ENCODE measurements at places on chromosomes 11 and 22. TPM values are rescaled to one million over a fixed set of nuclear protein-coding genes. Genes with fewer than 3 reads are reported as not detected.

The MRGPRE gene
- not detected for polyA plus RNA-seq

The RHOD gene
- 77.6 TPM for polyA plus RNA-seq

The PATE3 gene
- polyA plus RNA-seq = not detected

The IL10RA gene
- polyA plus RNA-seq = 0.90 TPM

The RAB1B gene
- polyA plus RNA-seq = 19.9 TPM

The SAMM50 gene
- polyA plus RNA-seq = 48.2 TPM

The SIDT2 gene
- 16.7 TPM for polyA plus RNA-seq

DNA sequence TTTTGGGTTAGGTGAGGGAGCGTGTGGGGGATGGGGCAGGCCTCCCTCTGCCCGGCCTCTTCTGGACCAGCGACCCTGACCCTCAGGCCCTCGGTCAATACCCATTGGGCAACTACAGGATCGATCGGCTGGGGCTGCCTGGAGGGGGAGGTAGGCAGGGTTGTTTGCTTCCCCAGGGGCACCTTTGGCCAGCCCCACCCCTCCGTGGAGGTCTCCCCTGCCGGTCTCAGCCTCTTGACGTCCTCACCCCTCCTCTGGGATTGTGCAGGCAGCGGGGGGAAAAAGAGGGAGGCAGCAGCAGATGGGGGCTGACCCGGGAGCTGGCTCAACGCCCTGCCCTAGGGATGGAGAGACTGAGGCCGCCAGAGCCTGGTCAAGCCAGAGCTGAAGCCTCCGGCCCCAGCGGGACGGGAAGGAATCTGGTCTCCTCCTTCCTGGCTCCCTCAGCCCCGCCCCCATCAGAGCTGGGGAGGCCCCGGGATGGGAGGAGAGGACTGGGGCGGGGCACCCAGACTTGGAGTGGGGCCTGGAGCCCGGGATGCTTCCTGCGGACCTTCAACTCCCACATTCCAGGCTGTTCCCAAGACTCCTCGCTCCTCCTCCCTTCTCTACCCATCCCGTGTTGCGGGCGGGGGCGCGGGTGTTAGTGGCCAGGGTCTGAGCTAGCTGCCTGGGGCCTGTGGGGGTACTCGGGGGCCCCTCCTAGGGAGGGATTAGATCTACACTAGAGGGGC lies 14.4 kb upstream of the CDC42EP1 start:
- H3K4me1 ChIP-seq = peaks cover 44% of the 10 kb centered on the region
- H3K4me3 ChIP-seq = no peak overlapping the region
- no peaks in the 10 kb centered on the region for H3K36me3 ChIP-seq
- peak; percentile 96 for DNase-seq

GRCh38 chr22:28105413-28105812 lies 186.4 kb upstream of the PITPNB start:
- H3K4me3 ChIP-seq = no peak overlapping the region
- no peaks in the 10 kb centered on the region for H3K27me3 ChIP-seq
- H3K27ac ChIP-seq = no peak overlapping the region
- no peaks in the 10 kb centered on the region for H3K4me1 ChIP-seq

GRCh38 chr11:65790104-65790901 lies 3.4 kb downstream of the OVOL1 start:
- H3K4me1 ChIP-seq = peaks cover 26% of the 10 kb centered on the region
- no peak overlapping the region for H3K4me3 ChIP-seq
- no peak overlapping the region for H3K27ac ChIP-seq
- DNase-seq = no peak
- H3K27me3 ChIP-seq = peaks cover 13% of the 10 kb centered on the region
- no peaks in the 10 kb centered on the region for H3K36me3 ChIP-seq

GRCh38 chr22:29260031-29260560 lies 7.7 kb downstream of the RHBDD3 start:
- no peaks in the 10 kb centered on the region for H3K27me3 ChIP-seq
- H3K27ac ChIP-seq = no peak overlapping the region
- H3K4me1 ChIP-seq = no peaks in the 10 kb centered on the region
- no peak overlapping the region for H3K4me3 ChIP-seq

GRCh38 chr11:77142091-77142975 lies 14.3 kb downstream of the MYO7A start:
- H3K4me3 ChIP-seq = no peak overlapping the region
- no peak overlapping the region for H3K27ac ChIP-seq
- no peaks in the 10 kb centered on the region for H3K36me3 ChIP-seq
- peaks cover 32% of the 10 kb centered on the region for H3K4me1 ChIP-seq
- H3K27me3 ChIP-seq = no peaks in the 10 kb centered on the region
- no peak for DNase-seq

GRCh38 chr22:39296981-39297489 lies 22.4 kb downstream of the RPL3 start:
- H3K27ac ChIP-seq = no peak overlapping the region
- no peak overlapping the region for H3K4me3 ChIP-seq
- H3K4me1 ChIP-seq = peaks cover 31% of the 10 kb centered on the region
- DNase-seq = no peak
- H3K36me3 ChIP-seq = no peaks in the 10 kb centered on the region

GRCh38 chr22:45631140-45631840 lies 40.3 kb upstream of the ATXN10 start:
- H3K27ac ChIP-seq = no peak overlapping the region
- no peaks in the 10 kb centered on the region for H3K36me3 ChIP-seq
- H3K4me3 ChIP-seq = no peak overlapping the region
- H3K4me1 ChIP-seq = peaks cover 5% of the 10 kb centered on the region

GRCh38 chr11:66559142-66559865 lies 9.1 kb downstream of the CTSF start:
- no peaks in the 10 kb centered on the region for H3K4me1 ChIP-seq
- no peak overlapping the region for H3K27ac ChIP-seq
- H3K27me3 ChIP-seq = no peaks in the 10 kb centered on the region
- H3K4me3 ChIP-seq = no peak overlapping the region
- no peaks in the 10 kb centered on the region for H3K36me3 ChIP-seq

GRCh38 chr11:83639995-83640758 lies 354.0 kb upstream of the CCDC90B start:
- peaks cover 15% of the 10 kb centered on the region for H3K4me1 ChIP-seq
- H3K27me3 ChIP-seq = no peaks in the 10 kb centered on the region
- peak overlapping the region; percentile 72 for H3K27ac ChIP-seq
- H3K4me3 ChIP-seq = no peak overlapping the region

DNA sequence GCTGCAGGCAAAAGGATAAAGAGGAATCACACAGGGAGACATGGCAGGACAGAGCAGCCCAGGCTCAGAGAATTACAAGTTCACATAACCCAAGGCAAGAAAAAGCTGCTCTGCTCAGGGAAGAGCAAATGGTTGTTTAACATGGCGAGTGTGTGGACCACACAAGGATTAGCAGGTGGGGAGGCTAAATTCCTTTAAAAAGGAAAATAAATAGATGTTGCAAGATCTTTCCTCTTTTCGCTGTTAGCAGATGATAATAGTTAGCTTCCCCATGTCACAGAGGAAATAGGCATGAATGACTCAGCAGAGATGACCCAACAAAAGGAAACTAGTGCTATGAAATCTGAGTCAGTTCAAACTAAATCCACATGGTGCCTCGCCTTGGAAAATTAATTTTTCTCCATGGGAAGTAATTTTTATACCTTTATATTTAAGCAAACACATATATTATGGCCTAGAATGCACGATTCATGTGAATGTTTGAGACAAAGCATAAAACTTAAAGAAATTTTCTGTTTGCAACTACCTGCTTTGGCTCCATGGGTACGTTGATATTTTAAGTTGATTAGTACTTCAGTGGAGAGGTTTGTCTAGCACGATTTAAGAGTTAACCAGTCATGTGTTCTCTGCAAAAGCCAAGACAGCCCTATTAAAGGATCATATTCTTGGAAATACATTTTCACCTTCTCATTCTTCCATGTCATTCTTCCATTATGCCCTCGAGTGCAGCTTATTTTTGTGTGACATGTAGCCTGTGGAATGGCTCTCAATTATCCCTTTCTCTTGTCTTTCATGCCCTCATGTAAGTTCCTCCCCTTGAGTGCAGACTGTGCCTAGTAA lies 38.5 kb upstream of the FJX1 start:
- H3K27ac ChIP-seq = no peak overlapping the region
- no peaks in the 10 kb centered on the region for H3K4me1 ChIP-seq
- no peaks in the 10 kb centered on the region for H3K36me3 ChIP-seq

DNA sequence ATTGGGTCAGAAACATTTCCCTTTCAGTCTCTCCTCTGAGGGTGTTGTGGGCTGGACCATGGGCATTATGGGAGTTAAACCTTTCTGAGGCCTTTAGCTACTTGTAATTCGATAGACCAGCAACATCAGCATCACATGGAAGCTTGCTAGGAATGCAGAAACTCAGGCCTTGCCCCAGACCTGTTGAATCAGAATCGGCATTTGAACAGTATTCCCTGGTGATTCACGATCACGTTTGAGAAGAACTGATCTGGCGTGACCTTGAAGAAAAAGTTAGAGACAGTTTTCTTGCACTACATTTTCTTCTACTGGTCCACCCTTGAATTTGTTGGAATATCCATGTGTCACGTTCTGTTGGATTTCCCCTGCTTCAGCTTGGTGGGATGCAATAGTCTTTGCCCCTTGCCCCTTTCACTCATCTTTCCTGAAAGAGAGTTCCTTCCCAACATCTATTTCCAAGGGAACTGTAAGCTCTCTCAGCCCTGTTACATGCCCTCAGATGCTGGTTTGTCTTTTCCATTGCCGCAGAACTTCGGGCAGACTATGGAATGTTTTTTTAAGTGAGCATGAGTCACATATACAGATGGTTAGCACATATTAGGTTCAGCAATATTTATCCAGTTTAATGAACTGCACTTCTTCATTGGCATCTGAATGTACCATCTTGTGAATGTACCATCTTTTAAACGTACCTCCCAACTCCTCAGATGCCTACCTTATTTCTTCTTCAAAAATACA lies 23.9 kb downstream of the EHF start:
- no peaks in the 10 kb centered on the region for H3K36me3 ChIP-seq
- DNase-seq = no peak
- H3K27me3 ChIP-seq = no peaks in the 10 kb centered on the region
- H3K4me3 ChIP-seq = no peak overlapping the region
- H3K4me1 ChIP-seq = peaks cover 27% of the 10 kb centered on the region

GRCh38 chr11:68583041-68583446 lies 101.3 kb upstream of the GAL start:
- no peaks in the 10 kb centered on the region for H3K27me3 ChIP-seq
- H3K4me1 ChIP-seq = no peaks in the 10 kb centered on the region
- H3K4me3 ChIP-seq = no peak overlapping the region
- H3K27ac ChIP-seq = no peak overlapping the region
- no peaks in the 10 kb centered on the region for H3K36me3 ChIP-seq

Measured in hepatocyte (in vitro differentiated cells).